ENCODE measurements at places on chromosomes 1 and 21.

GRCh38 chr1:9691108-9691445 is 39.5 kb downstream of the PIK3CD start:
- peak; percentile 48 for DNase-seq

DNA sequence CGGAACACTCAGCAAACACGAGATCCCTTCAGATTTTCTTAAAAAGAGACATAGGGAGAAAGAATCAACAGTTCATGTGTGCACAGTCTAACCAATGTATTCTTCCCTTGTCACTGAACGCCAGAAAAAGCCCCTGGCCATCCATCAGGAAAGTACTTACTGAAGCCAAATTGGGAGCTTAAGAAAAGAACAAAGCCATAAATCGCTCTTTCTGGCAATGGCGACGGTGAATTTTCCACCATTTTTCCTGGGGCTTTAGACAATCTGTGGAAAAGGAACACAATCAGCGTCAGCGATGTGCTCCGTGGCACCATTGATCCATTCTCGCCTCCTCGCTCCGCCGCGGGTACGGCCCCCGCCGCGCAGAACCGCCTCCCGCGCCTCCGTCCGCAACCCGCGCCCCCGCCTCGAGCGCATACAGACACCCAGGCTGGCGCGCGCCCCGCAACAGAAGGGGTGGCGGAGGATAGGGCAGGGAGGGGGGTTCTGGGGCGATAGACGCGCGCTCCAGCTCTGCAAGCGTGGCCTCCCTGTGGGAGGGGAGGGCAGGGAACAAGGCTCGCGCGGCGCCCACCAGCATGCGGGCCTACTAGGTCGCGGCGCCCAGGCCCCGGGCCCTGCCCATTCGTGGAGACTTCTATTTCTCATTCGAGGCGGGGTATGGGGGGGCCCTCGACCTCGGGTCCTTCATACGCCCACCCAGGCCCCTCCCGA is 440 bp downstream of the PIGP start:
- no peak for DNase-seq

- no peak for DNase-seq
Observed at GRCh38 chr1:39727932-39728317, 10.8 kb upstream of the PPIE start.

DNA sequence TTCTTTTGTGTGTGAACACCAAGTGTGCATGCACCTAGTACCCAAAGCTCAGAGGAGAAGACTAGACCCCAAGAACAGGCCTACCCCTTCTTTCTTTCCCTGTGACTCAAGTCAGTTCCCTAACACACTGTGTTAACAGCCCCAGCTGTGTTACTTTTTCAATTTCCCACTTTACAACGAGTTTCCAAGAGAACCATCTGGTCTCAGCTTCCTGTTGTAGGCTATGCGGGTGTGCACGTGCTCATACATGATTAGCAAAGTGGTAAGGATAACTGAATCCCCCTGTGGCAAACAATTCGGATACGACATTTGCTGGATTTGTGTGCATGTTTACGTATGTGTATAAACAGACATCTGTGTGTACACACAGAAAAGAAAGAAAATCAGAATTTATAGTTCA is 17.9 kb downstream of the IFNAR2 start:
- no peak for DNase-seq

DNA sequence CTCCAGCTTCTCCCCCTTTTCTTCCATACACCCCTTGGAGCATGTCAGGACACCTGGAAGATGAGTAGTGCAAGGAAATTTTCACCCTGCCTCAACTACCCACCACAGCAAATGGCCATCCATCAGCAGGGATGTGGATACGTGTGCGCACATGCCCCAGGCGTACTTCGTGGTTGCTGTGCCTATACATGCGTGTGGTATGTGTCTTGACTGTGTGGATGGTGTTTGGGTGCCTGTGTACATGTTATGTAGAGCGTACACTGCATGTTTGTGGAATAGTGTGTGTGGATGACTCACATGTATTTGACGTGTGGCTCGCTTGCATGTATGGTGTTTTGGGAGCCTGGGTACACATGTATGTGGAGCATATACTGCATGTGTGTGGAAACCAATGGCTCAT is 158.5 kb downstream of the RRAGC start:
- DNase-seq: no peak

DNA sequence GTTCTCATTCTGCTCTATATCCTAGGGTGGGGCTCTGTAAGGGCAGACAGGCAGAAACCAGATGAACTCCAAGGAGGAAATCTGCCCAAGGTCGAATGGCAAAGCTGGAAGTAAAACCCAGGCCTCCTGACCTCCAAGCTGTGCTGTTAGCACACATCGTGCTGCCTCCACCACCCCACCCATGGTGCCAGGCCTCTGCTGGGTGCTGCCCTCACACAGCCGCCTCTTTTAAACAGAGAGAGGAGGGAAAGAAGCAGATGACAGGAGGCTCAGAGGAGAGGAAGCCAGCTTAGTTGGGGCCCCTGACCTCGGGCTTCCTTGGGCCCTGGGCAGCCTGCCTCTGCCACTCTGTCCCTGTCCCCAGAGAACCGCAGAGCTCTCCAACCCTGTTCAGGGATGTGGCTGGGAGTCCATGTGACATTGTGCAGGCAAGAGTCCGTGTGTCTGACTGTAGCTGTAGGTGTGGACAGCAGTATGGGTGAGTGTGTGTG is 1.1 kb downstream of the SYNC start:
- DNase-seq: no peak

DNA sequence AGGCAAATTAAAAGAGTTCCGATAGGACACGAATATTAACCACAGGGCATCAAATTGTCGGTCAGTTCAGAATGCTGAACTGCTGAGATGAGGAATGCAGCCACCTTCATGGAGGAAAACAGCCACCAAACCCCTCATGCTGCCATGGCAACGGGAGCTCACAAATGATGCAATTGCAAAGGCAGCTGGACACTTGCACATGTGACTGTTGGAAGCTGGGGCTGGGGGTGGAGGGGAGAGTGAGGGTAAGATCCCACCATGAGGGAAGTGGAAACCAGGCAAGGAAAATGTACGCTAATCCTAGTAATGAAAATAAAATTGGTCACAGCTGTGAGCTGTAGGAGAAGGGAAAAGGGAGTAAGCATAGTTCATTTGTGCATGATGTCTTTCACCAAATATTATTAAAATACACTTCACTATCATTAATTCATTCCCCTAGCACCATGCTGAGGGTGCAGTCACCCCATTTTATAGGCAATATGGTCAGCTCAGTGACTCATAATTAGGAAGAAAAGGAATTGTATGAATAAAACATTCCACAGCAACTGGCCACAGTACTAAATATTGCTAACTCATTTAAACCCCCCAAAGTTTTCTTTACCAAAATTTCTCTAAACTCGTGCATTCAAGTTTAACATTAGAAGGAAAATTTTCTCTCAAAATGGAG is 15.3 kb downstream of the BECN2 start:
- peak; percentile 41 for DNase-seq

- peak; percentile 37 for DNase-seq
Observed at GRCh38 chr1:241627453-241628259, 12.5 kb downstream of the CHML start.

GRCh38 chr21:44360159-44360558 is 6.7 kb downstream of the TRPM2 start:
- DNase-seq: no peak

- DNase-seq: peak; percentile 77
Observed at GRCh38 chr1:40948741-40949443, 30.6 kb upstream of the CTPS1 start.

GRCh38 chr1:3082571-3083516 is 13.8 kb downstream of the PRDM16 start:
- no peak for DNase-seq

GRCh38 chr1:19734056-19734455 is 65.7 kb downstream of the TMCO4 start:
- DNase-seq: no peak

DNA sequence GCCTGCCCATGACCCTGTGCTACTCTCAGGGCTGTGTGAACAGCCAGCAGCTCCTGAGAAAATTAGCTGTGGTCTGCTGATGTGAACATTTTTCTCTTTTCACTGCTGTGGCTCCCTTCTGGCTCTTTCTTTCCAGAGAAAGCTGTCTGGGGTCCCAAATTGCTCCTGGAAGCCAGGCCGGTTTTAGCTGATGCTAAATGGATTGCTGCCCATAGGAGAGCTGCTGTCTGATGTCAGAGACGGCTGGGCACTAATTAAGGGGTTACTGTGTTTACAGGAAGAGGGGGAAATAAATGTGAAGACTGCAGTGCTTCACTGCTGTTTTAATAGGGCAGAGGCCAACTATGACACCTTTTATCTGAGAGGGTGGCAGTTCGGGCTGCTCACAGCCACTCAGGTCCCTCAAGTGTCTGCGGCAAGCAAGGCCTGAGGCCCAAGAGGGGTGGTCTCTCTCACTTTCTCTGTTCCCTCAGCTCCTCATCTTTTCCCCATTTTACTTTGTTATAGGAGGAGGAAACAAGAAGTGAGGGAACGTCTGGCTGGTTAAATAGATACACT is 106.0 kb upstream of the GNG12 start:
- DNase-seq: no peak

GRCh38 chr1:114269539-114269938 is 115.9 kb upstream of the SYT6 start:
- no peak for DNase-seq

DNA sequence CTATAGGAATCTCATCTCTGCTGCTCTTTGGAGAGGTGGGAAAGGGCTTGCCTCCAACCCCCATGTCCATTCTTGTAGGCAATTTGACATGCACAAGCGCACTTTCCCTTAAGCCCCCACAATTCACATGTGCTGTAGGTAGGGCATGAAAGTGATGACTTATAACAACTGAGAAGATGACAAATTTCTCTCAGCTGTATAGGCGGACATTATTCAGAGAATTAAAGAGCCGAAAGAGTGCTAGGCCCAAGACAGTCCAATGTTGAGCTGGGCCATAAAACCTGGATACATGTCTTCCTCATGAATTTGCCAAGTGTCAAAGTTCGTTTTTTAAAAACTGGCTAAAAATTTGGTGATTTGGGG is 106.3 kb upstream of the LYPLAL1 start:
- DNase-seq: no peak

- DNase-seq: no peak
Observed at GRCh38 chr1:216178281-216178680, 245.0 kb downstream of the USH2A start.

DNA sequence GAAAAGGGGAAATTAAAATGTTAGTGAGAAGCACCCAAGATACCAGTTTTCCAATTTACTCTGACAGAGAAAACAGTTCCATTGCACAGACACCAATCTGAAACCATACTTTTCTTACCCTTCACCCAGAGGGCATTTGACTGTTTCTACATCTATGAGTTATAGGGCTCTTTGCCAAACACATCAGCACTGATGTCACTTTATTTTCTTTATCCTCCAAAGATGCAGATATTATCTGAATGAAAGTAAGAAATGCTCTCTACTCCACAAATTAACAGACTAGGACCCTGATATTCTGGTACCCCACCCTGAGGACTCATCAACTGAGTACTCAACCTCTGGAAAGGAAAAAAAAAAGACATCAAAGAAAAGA is 24.2 kb upstream of the PEX19 start:
- no peak for DNase-seq

DNA sequence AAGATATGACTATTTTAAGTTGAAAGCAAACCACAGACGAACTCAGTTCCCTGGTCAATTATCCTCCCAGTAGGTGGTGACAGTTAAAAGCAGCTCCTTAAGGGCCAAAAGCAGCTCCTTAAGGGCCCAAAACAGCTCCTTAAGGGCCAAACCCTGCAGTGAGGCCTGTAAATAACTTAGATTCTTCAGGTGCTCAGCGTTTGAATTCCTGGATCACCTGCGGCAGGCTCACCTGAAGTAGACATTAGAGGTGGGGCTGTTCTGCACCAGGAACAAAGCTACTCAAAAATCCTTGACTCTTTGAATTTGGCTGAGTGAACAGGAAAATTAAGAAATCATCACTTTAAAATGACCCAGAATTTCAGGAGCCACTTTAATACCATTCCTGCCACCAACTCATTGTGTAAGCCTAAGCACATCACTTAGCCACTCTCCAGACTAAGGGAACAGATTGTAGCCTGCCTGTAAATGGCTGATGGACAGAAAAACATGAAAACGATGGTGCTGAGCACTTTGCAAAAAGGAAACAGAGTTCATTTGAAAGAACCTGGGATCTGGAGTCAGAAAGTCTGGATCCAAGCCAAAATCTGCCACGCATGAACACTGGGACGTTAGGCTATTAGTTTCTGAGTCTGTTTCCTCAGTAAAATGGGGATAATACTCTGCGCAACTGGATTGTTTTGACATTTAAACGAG is 126.9 kb downstream of the LRIG2 start:
- no peak for DNase-seq

- no peak for DNase-seq
Observed at GRCh38 chr1:193513032-193513431, 326.6 kb upstream of the B3GALT2 start.

- DNase-seq: no peak
Observed at GRCh38 chr1:25484096-25484495, 53.4 kb downstream of the MACO1 start.

- DNase-seq: no peak
Observed at GRCh38 chr1:186761358-186761757, 67.4 kb upstream of the PLA2G4A start.

GRCh38 chr1:212457740-212458338 is 25.1 kb downstream of the NENF start:
- peak; percentile 58 for DNase-seq

GRCh38 chr1:235885655-235886262 is 19.1 kb upstream of the LYST start:
- DNase-seq: no peak

DNA sequence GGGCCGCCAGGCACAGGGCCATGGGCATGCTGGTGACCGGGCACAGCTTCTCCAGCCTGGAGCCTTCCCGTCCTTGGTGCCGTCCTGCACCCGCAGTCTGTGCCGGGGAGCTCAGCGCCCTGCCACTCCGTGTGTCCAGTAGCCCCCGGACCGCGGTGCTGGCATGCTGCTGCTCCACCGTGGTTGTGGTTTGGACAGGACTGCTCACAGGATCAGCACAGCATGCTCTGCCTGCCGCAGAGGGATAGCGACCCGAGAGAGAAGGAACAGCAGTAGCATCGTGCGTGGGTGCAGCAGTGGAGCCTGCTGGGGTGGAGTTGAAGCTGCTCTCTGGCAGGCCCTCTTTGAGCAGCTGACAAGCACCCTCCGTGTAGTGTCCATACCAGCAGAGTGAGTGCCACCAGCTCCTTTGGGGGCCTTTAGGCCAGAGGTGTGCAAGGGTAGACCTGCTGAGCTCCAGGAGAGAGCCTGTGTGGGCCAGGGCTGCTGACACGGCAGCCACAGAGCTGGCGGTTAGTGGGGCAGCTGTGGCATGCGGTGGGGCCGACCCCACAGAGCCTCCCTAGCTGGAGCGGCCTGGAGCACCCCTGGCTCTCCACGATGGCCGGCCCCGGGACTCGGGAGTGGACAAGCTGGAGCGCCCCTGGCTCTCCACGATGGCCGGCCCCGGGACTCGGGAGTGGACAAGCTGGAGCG is 6.4 kb upstream of the PCBP3 start:
- DNase-seq: no peak

DNA sequence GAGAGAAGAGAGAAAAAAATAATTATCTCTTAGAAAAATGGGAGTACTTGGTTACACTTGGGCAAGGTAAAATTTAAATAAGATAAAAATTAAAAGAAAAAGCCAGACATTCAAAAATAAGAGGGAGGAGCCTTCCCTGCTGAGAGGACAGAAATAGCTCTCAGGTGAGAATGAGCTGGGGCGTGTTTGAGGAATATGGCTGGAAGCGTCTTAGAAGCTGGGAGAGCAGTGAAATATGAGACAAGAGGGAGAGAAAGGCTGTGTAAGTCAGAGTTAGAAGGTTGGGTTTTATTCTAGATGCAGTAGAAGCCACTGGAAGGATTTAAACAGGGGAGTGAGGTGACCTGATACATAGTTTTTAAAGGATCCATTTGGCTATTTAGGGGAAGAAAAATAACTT is 154.2 kb upstream of the L1TD1 start:
- no peak for DNase-seq
